ENCODE measurements at places on chromosomes 4 and X.

DNA sequence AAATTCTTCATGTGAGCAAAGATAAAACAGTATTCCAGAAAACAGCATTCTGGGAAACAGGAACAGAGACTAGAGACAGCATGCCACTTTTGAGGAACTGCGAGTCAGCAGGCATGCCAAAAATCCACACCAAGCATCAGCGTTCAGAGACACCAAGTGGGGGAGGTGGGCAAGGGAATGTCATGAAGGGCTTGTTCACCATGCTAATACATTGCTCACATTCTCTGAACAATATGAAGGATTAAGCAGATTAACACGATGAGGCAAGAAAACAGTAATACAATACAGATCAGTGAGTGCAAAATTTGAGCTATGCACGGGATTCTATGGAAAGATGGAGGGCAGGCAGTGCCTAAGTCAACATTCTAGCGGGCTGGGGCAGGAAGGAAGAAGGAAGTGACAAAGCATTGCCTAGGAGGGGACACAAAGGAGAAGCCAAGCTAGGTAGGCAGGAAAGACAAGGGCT lies 278.3 kb downstream of the FBXW7 start:
- DNase-seq: no peak

DNA sequence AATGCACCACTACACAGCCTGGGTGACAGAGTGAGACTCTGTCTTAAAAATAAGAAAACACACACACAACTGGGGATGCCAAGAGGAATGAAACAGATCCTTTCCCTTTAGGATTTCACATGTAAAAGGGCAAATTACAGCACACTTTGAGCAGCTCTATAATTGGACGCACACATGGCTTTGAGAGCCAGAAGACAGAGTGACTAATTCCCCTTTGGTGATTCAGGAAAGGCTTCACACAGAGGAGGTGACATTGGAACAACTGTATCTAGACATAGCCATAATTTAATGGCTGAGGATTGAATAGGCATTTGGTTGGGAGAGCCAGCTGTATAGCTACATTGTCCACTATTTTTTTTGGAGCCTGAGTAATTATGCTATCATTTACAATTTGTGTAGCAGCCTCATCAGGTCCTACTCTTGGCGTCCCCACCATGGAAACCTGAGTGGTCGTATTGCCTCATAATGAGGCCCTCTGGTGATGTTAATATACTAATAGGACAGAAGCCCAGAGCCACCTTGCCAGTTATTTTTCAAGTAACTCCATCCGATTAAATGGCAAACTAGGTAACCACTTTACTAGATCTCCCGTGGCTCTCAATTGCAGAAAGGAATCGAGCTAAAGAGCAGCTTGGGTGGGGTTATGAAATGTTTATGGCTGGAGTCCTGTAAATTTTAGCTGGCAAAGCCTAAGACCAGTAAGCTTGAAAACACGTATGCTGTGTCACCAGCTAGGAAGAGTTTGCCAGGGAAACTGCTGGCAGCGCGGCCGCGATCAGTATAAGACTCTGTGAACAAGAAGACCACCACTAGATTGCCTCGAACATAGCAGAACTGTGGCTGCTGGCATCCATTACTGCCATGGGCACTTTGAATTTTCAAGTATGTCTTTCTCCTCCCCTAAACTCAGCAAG lies 8.5 kb upstream of the PPEF1 start:
- no peak for DNase-seq

GRCh38 chr4:6196324-6196723 lies 4.0 kb downstream of the JAKMIP1 start:
- DNase-seq: no peak

DNA sequence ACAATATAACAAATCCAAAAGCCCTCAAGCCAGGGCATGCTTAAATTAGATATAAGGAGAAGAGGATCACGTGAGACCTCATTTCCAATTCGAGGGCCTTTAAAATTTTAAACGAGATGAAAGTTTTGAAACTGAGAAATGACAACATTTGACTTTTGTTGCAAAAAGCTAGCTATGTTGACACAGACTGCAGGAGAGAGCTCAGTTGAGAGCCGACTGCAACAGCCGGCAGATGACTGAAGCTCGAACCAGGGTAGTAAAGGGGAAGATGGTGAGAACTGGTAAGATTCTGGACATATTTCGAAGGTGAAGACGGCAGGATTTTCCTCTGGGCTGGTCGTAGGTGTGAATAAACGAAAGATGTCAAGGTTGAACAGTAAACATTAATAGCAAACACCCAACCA lies 773 bp downstream of the PRMT9 start:
- no peak for DNase-seq

GRCh38 chrX:120200851-120201250 lies 42.4 kb downstream of the RHOXF2 start:
- no peak for DNase-seq

DNA sequence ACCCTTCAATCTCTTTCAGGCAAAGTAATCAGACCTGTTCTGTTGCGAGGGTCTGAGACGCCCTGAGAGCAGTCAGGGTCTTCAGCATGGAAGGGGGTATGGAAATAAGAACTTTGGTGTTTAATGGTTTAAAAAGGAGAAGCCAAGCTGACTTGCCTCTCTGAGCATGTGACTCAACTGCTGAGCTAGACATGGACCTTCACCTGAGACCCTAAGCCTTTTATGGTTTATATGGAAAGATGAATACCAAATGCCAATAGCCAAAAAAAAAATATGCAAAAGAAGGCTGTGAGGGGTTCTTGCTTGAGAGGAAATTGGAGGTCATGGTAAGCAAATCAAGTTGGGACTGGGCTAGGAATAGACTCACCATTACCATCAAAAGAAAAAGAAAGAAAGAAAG lies 30.6 kb downstream of the CHRNA9 start:
- DNase-seq: no peak

DNA sequence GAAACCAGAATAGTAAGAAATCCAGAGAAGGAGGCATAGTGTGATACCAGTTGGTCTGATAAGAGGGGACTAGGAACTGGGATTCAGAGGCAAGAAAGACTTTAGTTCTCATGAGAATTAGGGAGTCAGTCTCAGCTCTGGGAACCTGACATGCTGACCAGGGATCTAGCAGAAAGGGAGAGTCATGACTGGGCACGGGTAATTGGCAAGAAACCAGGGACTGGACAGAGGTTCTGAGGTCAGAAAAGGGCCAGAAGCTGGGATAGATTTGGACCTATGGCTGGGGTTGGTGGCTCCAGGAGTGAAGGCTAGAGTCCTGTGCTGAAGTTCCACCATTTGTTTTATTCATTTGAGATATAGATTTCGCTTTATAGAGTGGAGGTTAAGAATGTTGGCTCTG lies 110.2 kb upstream of the C1GALT1C1 start:
- no peak for DNase-seq

- no peak for DNase-seq
Observed at GRCh38 chr4:95045429-95045828, 287.7 kb downstream of the BMPR1B start.

- no peak for DNase-seq
Observed at GRCh38 chr4:95585016-95585695, 36.4 kb upstream of the UNC5C start.

DNA sequence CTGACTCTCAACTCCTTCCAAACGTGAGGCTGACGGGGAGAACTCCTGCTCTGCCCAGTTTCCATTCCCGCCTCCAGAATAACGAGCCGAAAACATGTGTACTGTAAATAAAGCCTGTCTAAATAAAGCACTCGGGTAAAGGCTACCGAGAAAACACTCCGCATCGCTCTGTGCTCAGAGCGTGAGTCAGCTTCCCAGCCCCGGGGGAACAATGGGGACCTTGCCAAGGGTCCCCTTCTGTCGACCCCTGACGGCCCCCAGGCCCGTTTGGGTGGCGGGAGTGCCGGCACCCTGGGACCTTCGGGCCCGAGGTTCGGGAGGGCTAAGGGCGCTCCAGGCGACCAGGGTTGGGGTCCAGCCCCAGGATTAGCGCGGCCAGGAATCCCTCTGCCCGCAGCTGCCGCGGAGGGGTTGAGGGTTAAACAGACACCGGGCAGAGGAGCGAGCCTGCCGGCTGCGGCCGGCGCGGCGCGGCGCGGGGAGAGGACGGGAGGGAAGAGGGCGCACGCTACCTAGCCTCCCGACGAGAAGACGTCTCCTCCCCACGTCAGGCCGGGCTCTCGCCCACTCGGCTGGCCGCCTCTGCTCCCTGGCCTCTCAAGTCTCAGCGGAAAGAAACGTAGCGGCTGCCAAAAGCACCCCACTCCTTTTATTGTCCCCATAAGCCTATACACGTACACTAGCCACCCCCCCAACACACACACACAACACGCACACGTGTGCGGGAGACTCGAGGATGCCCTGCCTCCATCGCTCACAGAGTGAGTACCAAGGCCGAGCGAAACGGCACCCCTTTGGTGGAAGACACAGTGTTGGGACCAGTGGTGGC lies 85.5 kb downstream of the BCOR start:
- DNase-seq: no peak

- no peak for DNase-seq
Observed at GRCh38 chr4:1413204-1413663, 7.0 kb upstream of the NKX1-1 start.

DNA sequence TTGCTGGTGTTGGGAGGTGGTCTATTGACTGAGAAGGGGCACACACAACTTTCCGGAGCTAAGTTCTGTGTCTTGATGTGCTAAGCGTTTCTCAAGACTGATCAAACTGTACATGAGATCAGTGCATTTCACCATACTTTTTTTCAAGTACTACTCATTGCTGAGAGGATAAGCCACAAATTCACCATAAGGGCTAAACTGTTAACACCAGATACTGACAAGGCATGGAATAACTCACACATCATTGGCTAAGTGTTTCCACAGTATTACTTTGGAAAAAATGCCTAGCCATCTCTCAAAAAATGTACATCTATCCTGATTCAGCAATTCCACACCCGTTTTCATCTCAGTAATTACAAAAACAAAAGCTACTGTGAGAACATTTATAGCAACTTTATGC lies 13.0 kb downstream of the RBMX start:
- no peak for DNase-seq

DNA sequence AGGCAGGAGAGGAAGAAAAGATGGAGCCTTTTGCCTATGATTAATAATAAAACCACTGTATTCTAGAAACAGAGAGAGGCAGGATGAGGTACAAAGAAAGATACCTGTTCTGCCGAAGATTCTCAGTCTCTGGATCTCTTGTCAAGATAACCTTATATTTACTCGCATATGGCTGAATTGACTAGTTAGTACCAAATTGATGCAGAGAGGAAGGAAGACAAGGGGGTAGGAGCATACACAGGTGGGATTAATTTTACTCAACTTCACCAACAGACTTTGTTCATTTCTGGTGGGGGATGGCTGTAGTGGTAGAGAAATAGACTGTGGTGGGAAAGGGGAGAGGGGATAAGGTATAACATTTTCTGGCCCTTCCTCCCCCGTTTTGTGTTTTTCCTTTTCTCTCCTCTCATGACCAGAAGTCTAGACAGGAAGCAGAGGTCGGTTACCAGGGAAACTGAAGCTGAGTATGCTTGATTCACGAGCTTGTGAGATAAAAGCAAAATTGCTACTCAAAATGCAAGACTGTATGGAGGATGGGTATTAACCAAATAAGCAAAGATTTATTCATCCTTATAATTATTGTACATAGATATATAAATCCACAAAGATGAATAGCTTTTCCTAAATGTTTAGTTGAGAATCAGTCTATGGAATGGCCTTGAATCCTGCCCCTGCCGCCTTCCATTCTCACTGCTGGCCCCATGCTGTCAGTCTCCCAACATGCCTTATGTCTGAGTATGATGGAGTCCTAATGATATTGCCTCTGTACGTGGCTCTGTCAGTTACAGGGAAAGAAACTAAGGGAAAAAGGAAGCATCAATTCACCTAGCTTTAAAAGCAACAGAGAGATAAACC lies 17.8 kb upstream of the PAGE2B start:
- no peak for DNase-seq

- DNase-seq: no peak
Observed at GRCh38 chr4:7805533-7806337, 133.9 kb downstream of the AFAP1 start.

GRCh38 chrX:140733766-140734342 lies 24.3 kb downstream of the LINC00632 start:
- no peak for DNase-seq

GRCh38 chrX:20418379-20419150 lies 151.9 kb upstream of the RPS6KA3 start:
- DNase-seq: no peak

DNA sequence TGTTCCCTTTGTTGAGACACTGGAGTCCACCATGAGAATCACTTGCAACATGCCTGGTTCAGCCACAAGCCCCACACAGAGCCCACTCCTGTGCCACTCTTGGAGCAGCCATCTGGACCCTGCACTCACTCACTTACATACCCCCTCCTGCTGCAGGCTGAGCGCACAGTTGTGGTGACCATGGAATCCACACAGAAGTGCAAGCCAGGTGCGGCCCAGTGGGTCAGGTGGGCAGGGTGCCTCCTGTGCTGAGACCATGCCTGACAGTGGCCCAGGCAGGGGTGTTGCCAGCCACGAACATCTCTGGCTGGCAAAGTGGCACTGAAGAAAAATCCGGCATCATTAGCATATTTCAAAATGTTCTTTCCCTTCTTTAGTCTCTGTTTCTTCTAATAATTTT lies 17.4 kb upstream of the CXorf51A start:
- no peak for DNase-seq

GRCh38 chr4:13478131-13478530 lies 6.0 kb downstream of the RAB28 start:
- DNase-seq: no peak

DNA sequence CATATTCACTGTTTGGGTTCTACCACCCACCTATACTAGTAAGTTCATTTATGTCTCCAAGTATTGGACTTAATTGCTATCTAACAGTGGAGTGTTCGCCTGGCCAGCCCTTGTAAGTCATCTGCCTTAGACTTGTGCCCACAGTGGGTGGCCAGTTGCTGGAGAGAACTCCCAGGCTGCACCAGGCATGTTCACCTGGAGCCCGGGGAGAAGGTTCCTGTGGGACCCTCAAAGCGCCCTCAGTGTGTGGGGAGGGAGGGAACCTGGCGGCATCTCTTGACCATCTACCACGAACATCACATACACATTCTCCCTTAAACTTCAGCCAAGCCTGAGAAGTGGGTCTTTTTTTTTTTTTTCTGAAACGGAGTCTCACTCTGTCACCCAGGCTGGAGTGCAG lies 138.1 kb downstream of the CPZ start:
- DNase-seq: no peak

DNA sequence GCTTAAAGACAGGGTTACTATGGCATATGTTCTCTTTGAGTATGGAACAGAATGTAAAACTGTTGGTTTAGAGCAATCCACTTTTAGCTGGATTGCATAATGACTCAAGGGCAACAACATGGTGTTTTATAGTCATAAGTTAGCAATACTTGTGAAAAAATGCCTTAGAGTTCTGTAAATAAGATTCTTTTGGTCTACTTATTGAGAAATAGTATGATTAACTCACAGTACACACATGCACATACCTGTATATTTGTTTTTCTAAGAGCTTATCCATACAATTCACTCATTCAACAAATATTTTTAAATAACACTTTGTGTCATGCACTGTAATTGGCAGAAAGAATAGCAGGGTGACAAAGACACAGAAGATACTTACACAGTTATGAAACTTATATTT lies 1415.5 kb downstream of the PCDH7 start:
- DNase-seq: no peak

- no peak for DNase-seq
Observed at GRCh38 chr4:55633903-55634302, 2.2 kb downstream of the NMU start.

- DNase-seq: no peak
Observed at GRCh38 chr4:153374442-153374841, 30.0 kb downstream of the MND1 start.

Measured in activated T-helper 1 cell treated with anti-CD3 and anti-CD28 coated beads, Interleukin-2, amount 50 U/mL, for 16 hours (primary cell).